CD4-positive, alpha-beta T cell (primary cell): ENCODE measurements at places on chromosomes 5 and 9. TPM values are rescaled to one million over a fixed set of nuclear protein-coding genes. Genes with fewer than 3 reads are reported as not detected.

GRCh38 chr9:133978226-133978898 lies 13.8 kb downstream of the VAV2 start:
- H3K27ac ChIP-seq: no peak overlapping the region
- no peak for DNase-seq
- H3K4me3 ChIP-seq: no peak overlapping the region
- no peaks in the 10 kb centered on the region for H3K4me1 ChIP-seq
- no peaks in the 10 kb centered on the region for H3K27me3 ChIP-seq
- H3K36me3 ChIP-seq: no peaks in the 10 kb centered on the region

DNA sequence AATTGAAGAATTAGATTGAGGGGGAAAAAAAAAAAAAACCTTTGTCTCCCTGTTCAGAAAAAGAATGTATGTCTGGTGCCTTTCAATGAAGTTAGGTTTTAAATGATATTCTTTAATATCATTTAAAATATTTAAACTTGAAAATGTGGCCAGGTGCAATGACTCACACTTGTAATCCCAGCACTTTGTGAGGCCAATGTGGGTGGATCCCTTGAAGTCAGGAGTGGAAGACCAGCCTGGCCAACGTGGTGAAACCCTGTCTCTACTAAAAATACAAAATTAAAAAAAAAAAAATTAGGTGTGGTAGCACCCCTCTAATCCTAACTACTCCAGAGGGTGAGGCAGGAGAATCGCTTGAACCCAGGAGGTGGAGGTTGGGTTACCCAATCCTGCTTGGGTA lies 111.1 kb upstream of the RASA1 start:
- DNase-seq: no peak
- H3K4me1 ChIP-seq: no peaks in the 10 kb centered on the region
- H3K36me3 ChIP-seq: no peaks in the 10 kb centered on the region
- no peak overlapping the region for H3K27ac ChIP-seq
- no peak overlapping the region for H3K4me3 ChIP-seq
- no peaks in the 10 kb centered on the region for H3K27me3 ChIP-seq

PTGER4 gene
- 356 TPM for total RNA-seq

TPRN gene
- 8.6 TPM for total RNA-seq

GRCh38 chr5:140977003-140977402 lies 10.7 kb downstream of the PCDHAC2 start:
- peaks cover 6% of the 10 kb centered on the region for H3K27me3 ChIP-seq
- no peak for DNase-seq
- no peaks in the 10 kb centered on the region for H3K36me3 ChIP-seq
- no peaks in the 10 kb centered on the region for H3K4me1 ChIP-seq

- H3K4me1 ChIP-seq: no peaks in the 10 kb centered on the region
- DNase-seq: no peak
- no peaks in the 10 kb centered on the region for H3K36me3 ChIP-seq
- no peak overlapping the region for H3K4me3 ChIP-seq
- peaks cover 7% of the 10 kb centered on the region for H3K27me3 ChIP-seq
These were observed 219.0 kb downstream of the PAX5 start for GRCh38 chr9:36815023-36815422.

SLC36A2 gene
- total RNA-seq: not detected

DNA sequence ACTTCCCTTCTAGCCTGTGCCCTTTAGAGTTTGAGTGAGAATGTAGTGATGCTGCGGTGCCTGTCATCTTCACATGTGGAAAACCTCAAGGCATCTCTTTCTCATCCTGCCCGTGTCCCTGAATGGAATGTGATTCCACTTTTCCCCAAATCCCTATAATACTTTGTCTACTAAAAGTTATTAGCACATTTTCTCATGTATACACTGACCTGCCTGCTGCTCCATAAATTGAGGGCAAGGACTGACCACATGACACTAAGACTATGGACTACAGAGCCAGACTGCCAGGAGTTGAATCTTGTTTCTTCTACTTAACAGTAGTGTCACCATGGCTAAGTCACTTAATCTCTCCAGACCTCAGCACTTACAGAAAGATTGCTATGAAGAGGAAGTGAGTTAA lies 93.0 kb downstream of the TEK start:
- no peak overlapping the region for H3K27ac ChIP-seq
- no peaks in the 10 kb centered on the region for H3K4me1 ChIP-seq
- H3K27me3 ChIP-seq: no peaks in the 10 kb centered on the region
- no peak for DNase-seq
- no peaks in the 10 kb centered on the region for H3K36me3 ChIP-seq

PCDHB10 gene
- not detected for total RNA-seq

DNA sequence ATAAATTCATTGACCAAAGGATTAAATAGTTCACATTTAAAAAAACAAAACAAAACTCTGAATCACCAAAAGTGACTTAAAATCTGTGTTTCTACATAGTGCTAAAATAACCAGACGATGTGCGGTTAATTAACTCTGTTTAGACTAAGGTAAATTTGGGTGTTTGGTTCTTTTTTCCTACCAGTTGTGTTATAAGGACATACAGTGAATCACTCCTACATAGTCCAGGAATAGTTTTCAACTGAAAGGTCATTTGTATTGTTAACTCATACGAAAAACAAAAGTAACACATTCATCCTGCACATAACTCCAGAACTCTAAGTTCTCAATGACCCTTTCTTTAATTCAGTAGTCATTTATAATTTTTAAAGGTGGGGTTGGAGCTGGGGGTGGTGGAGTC lies 203.7 kb downstream of the GLIS3 start:
- no peak overlapping the region for H3K27ac ChIP-seq
- no peaks in the 10 kb centered on the region for H3K4me1 ChIP-seq
- DNase-seq: no peak
- H3K27me3 ChIP-seq: no peaks in the 10 kb centered on the region
- H3K4me3 ChIP-seq: no peak overlapping the region

DNA sequence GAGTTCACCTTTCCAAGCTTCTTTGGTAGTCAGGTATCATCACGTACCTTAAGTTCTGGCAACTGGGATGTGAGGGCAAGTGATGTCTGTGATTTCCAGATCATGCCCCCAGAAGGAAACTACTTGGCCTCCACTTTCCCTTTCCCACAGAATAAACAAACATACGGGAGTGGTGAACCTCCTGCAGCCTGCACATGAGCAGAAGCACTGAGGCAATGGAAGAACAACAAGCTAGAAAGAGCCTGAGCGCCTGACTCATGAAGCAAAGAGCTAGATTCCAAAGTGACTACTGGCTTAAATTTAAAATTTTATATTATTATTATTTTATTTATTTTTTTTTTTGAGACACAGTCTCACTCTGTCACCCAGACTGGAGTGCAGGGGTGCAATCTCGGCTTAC lies 35.0 kb downstream of the ARL15 start:
- H3K4me1 ChIP-seq: no peaks in the 10 kb centered on the region
- peaks cover 4% of the 10 kb centered on the region for H3K36me3 ChIP-seq
- DNase-seq: no peak
- H3K4me3 ChIP-seq: no peak overlapping the region
- H3K27me3 ChIP-seq: no peaks in the 10 kb centered on the region
- no peak overlapping the region for H3K27ac ChIP-seq

DNA sequence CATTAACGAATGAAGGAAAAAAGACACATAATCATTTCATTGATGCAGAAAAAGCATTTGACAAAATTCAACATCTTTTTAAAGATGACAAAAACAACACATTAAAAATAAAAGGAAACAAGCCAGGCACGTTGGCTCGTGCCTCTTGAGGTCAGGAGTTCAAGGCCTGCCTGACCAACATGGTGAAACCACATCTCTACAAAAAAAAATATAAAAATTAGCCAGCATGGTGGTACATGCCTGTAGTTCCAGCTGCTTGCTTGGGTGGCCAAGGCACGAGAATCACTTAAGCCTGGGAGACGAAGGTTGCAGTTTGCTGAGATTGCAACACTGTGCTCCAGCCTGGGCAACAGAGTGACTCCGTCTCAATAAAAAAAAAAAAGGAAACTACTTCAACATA lies 77.0 kb downstream of the ERCC6L2 start:
- H3K4me3 ChIP-seq: no peak overlapping the region
- no peaks in the 10 kb centered on the region for H3K4me1 ChIP-seq

LURAP1L gene
- not detected for total RNA-seq

DNA sequence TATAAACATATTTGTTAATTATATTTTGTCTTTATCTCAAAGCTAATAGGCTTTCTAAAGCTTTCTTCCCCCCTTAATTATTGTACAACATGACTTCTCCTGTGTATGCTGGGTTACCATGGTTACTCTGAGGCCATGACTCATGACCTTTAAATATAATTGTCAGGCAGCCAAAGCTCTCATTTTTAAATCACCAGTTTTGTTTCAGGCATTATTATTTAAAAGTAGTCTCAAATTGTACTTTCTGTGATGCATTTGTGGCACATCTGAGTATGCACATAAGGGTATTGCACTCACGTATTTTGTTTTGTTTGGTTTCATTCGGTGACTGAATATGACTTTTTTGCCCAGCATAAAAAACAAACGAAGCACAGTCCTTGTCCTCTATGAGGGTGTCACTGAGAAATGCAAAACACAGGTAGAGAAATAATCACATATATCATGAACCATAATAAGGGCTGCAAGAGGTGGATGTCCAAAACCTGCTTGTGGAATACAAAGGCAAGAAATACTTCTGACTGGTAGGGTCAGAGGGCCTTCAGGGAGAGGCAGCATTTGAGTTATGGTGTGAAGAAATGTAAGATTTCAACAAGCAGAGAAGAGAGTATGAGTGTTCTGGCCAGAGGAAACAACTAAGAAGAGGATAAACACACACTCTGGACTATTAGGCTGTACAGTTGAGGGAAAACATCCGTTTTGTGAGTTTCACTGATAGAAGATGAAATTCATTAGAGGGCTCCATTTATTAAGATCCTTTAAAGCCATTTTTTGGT lies 2.1 kb downstream of the CCDC192 start:
- no peak for DNase-seq
- H3K36me3 ChIP-seq: no peaks in the 10 kb centered on the region
- no peaks in the 10 kb centered on the region for H3K4me1 ChIP-seq
- H3K4me3 ChIP-seq: no peak overlapping the region

SELENOP gene
- 0.36 TPM for total RNA-seq

LCNL1 gene
- 1.0 TPM for total RNA-seq

- no peak for DNase-seq
- H3K27me3 ChIP-seq: no peaks in the 10 kb centered on the region
- no peak overlapping the region for H3K27ac ChIP-seq
These were observed 6.8 kb upstream of the TOR2A start for GRCh38 chr9:127741831-127742434.

- peaks cover 2% of the 10 kb centered on the region for H3K4me1 ChIP-seq
- DNase-seq: no peak
- H3K36me3 ChIP-seq: no peaks in the 10 kb centered on the region
- H3K27ac ChIP-seq: no peak overlapping the region
These were observed 127.8 kb downstream of the GABBR2 start for GRCh38 chr9:98580956-98581355.

DNA sequence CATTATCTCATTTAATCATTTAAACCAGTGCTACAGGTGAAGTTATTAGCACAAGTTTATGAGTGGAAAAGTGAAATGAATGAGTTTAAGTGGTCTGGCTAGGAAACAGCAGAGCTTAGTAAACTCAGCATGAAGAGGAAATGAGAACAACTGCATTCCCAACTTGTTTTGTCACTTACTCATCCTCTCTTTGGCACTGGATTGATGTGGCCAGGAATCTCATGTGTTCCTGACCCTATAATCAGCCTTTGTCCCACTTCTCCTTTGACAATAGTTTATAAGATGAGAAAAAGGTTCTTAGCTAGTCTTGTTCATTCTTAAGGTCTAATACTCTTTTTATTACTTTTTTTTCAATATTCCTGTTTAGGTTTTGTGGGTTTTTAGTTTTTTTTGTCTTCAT lies 559.2 kb upstream of the TLE4 start:
- H3K27me3 ChIP-seq: no peaks in the 10 kb centered on the region
- H3K4me1 ChIP-seq: no peaks in the 10 kb centered on the region
- H3K27ac ChIP-seq: no peak overlapping the region
- DNase-seq: no peak
- no peaks in the 10 kb centered on the region for H3K36me3 ChIP-seq

DNA sequence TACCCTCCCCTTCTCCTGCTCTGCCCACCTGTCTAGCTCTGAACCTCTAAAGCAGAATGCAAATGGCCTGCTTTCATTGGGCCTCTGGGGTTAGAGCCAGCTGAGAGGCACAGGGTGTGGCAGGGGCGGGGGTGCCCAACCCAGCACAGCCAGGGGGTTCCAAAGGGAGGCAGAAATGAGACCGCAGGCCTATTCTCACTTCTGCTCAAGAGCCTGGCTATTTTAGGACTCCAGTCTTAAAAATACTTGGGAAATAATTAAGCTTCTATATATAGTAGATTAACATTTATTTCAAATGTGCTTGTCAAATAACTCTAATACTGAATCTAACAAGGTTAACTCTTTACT lies 5.7 kb downstream of the QSOX2 start:
- H3K4me1 ChIP-seq: peaks cover 35% of the 10 kb centered on the region
- DNase-seq: no peak
- no peak overlapping the region for H3K4me3 ChIP-seq
- no peak overlapping the region for H3K27ac ChIP-seq
- peaks cover 23% of the 10 kb centered on the region for H3K36me3 ChIP-seq

RCL1 gene
- 35.5 TPM for total RNA-seq

SOX30 gene
- not detected for total RNA-seq

PFN3 gene
- not detected for total RNA-seq

OR2Y1 gene
- not detected for total RNA-seq

RGS3 gene
- total RNA-seq: 7.5 TPM

GPR21 gene
- total RNA-seq: 0.89 TPM

GRCh38 chr5:122078116-122079110 lies at the start of gene LOX:
LOX (minus strand) TSS chr5:122078259; CDS start chr5:122077985, 274 bp downstream.
- H3K27ac ChIP-seq: no peak within 1 kb of the TSS
- no peak for DNase-seq

DNA sequence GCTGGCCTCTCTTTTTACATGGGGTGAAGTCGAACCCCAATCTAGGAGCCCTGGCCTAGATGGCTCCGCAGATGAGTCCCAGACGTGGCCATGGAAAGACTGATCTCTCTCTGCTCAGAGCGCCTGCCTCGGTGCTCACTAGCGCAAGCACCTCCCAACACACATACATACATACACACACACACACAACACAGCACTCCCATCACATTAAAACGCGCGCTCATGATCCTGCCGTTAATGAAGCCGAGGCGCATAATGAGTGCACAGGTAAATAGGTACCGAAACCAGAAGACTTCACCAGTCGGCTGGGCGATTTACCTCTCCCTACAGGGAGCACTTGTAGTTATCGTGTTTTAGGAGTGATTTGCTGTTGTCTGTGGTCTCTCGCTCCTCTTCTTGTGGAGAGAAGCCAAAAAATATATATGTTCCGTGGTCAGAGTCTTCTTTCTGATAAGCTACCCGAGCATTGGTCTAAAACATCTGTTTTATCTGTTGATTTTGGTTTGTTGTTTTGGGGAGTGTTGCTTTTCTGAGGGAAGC lies 207.7 kb downstream of the MEF2C start:
- H3K36me3 ChIP-seq: no peaks in the 10 kb centered on the region
- no peak for DNase-seq
- peak overlapping the region; percentile 21 for H3K4me3 ChIP-seq
- no peak overlapping the region for H3K27ac ChIP-seq
- H3K4me1 ChIP-seq: peaks cover 34% of the 10 kb centered on the region
- peaks cover 79% of the 10 kb centered on the region for H3K27me3 ChIP-seq

FABP6 gene
- total RNA-seq: not detected

GRCh38 chr9:117952581-117952980 lies 248.4 kb downstream of the TLR4 start:
- no peak overlapping the region for H3K27ac ChIP-seq
- no peaks in the 10 kb centered on the region for H3K4me1 ChIP-seq
- no peak for DNase-seq
- H3K4me3 ChIP-seq: no peak overlapping the region
- no peaks in the 10 kb centered on the region for H3K36me3 ChIP-seq
